ENCODE measurements at places on chromosomes 4 and X.

DNA sequence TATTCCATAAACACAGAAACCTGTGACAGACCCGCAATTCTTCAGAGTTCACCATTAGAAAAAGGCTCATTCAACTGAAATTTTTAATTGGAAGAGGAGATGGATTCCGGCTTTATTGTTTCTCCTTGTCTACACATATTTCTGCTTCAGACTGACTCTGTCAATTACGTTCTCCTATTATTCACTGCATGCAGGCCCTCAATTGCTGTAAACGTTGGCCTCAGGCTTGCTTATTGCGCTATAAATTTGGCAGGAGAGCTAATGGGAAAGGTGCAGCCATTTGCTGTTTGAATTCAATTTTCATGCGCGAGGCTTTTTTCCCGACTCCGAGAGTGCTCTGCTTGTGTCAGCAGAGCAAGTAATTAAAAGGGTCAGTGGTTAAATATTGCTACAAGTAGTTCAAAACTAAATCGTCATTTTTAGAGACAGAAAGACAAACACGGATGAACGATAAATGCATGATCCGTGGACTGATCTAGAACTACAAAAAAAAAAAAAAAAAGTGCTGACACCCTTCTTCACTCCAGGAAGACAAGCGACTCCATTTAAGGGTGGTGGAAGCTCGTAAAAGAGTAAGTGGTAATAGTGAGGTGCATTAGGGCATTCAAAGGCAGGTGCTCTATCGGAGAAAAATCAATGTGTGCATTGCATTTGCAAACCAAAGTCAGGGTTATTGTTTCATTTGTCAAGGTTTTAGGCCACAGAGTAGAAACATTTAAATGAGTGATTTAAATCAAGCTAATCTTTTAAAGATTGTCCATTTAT lies 841.6 kb upstream of the FRG1 start:
- DNase-seq = no peak

DNA sequence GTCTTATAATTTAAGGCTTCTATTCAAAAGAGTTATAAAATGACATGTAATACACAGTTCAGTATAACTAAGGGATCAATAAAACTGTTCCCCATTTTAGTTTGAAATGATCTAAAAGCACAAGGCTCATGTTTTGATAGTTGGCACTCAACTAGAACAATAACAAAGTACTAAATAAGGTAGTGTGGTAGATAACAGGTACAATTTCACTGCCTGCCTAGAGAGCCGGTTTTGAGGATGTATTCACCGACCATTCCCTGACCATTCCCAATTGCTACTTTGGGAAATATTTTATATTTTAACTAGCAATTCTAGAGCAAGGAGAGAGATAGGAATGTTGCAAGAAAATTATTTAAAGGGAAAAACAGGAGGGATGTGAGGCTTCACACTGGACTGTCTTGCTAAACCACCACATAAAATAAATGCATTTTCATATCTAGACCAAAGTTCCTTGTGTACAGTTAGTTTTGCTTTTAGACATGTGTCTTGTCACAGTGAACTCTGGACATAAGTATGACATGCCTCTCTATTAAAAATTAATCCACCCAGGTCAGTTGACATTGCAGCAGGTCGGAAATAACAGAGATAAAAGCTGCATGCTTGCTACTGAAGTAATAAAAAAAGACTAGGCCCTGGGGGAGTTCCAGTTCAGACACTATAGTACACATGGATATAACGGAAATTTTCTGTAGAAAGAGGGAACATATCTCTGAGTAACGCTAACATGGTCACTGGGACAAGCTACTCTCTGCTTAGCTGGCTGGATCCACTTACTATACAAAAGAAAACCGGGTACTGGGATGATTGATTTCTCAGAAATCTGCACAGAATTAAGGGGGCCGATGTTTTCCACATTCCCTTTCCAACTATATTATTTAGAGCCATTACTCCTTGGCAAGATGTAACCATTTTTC lies 56.3 kb upstream of the NAP1L5 start:
- no peak for DNase-seq

- DNase-seq = no peak
These were observed 7.7 kb downstream of the SCML1 start for GRCh38 chrX:17744896-17745523.

DNA sequence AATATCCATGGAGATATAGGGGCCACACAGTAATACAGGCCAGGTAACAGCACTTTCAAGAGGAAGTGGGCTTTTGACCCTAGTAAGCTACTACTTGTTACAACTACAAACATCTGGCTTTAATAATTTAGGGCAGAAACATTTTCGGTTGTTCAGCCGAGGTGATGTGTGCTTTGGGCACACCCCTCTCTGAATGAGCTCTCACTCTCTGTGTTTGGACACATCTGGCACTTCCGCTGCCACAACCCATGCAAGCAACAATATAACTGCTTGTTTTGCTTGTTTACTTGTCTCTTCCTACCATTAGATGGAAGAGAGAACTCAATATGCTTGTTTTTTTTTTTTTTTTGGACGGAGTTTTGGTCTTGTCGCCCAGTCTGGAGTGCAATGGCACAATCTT lies 277.2 kb downstream of the HS3ST1 start:
- DNase-seq = no peak

- DNase-seq = no peak
These were observed 32.8 kb upstream of the FGF2 start for GRCh38 chr4:122793811-122794210.

GRCh38 chrX:109685656-109686078 lies 47.4 kb downstream of the ACSL4 start:
- DNase-seq = no peak

GRCh38 chr4:27619435-27619834 lies 758.8 kb downstream of the STIM2 start:
- no peak for DNase-seq

DNA sequence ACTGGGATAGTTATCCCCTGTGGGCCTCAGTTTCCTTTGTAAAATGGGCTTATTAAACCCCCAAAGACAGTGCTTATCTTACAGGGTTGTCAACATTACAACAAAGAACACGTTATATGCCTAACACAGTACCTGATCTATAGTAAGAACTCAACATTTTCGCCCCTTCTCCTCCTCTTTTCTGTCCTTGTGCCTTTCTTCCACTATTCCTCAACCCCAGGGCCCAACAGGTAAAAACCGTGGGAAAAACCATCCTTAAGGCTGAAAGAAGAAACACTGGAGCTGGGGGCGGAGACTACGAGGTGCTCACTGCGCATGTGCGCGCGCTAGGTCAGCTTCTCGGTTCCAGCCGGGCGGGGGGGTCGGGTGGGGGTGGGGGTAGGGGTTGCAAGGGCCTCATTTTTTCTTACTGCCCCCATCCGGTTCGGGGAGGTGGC lies 426 bp upstream of the XIAP start:
- peak; percentile 42 for DNase-seq

DNA sequence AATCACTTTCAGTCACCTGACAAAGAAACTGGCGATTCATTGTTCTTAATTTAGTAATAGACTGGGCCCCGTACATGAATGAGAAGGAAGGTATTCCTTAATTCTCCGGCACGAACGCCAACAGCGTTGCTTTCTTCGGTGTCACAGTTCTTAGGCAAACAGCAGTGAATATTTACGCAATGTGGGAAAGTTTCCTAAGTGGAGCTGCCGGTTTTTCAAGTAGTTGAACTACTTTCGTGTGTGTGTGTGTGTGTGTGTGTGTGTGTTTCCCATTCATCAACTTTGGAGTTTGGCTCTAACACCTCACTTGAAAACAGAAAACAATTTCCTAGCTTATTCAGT lies 651 bp downstream of the NXT2 start:
- DNase-seq = no peak

DNA sequence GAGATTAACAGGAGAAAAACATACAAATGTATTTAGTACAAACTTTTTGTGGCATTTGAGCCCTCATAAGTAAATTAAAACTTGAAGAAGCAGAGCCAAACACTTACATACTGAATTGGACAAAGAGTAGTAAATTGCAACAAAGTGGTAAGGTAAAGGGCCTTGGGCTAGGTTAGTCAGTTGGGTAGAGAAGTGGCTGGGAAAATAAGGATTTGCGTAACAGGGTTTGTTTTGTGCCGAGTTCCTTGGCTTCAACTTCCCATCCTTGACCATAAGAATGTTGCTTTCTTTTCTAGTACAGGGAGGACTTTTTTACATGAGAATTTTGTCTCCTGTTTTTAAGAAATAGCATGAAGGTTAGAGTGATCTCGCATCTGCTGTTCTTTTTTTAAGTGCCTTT lies 33.3 kb upstream of the DSPP start:
- DNase-seq = no peak

All from activated naive CD4-positive, alpha-beta T cell (primary cell).